ENCODE measurements at places on chromosomes 1 and 21.

GRCh38 chr1:14165371-14165801 lies 433.1 kb upstream of the KAZN start:
- DNase-seq: no peak

DNA sequence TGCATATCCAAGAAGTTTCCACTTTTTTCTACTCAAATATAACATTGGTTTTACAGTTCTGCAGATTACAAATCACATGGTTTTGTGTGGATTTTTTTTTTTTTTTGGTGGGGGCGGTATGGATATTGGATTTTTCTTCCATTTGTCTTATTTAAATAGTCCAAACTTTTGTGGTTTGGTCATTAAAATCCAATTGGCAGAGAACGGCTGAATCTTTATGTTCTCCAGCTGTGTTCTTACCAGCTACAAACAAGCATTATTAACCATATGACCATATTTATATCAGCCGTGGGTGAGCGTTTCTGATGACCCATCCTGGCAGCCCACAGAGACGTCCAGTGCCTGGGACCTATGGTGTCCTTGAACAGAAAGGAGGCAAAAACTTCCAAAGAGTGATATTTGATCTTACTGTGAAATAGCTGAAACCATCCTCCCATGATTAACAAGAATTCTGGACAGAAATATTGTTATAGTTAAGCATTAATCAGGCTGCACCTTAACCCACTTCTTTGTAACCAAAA lies 200.4 kb downstream of the LYPLAL1 start:
- no peak for DNase-seq

- DNase-seq: no peak
Measured at GRCh38 chr21:34582506-34583150, 32.3 kb downstream of the RCAN1 start.

DNA sequence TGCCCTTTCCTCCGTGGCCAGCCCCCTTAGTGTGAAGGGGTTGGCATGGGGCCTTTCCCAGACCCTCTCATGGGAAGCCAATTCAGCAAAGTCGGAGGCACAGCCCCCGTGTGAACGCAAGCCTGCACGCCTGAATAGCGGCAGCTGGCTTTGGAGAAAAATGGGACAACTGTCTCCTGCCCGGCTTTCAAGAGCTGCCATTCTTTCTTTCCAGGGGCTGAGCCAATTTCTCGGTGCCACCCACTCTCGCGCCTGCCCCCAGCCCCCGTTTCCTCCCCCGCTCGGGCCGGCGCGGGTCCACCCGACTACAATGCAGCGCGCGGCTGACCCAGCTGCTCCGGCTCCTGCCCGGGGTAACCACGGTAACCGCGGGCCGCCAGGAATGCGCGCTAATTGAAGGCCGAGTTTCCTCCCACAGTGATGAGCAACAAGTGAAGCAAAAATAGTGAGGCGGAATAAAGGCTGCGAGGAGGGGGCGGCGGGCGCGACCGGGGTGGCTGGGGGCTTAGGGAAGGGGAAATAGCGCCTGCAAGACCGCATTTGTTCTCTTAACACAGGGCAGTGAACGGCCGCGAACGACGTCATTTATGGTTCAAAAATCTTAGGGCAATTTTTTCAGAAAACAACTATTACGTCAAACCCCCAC lies 27.8 kb downstream of the ILDR2 start:
- DNase-seq: no peak

DNA sequence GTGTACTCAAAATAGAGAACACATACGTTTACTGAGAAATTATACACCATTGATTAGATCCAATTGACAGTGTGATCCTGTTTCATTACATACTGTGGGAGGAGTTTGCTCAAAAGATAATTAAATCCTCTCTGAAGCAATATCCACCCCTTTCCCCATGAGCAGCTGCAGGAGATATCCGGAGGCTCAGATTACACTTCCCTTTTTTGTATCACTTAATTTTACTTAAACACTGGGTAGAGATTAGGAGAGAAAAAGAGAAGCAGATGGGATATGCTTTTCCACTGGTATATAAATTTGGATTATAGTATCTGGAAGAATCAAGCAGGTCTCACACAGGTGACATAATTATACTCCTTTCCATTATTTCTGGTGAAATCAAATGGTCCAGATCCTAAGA lies 333.3 kb upstream of the ZRANB2 start:
- no peak for DNase-seq

DNA sequence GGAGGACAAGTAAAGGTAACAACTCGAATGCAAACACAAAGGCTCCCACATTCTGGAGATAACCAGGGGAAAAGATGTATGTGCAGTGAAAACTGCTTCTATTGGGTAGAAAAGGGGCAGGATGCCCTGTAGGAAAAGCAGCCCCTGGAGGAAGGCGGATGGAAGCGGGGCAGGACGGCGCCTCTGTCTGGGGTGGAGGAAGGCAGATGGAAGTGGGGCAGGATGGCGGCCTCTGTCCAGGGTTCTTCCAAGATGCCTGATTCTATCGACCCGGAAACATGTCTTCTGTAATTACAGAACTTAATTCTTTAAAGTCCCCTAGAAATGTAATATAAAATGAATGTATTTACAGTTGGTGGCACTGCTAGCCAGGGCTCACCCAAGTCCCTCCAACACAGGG lies 24.0 kb upstream of the LRRC47 start:
- no peak for DNase-seq

DNA sequence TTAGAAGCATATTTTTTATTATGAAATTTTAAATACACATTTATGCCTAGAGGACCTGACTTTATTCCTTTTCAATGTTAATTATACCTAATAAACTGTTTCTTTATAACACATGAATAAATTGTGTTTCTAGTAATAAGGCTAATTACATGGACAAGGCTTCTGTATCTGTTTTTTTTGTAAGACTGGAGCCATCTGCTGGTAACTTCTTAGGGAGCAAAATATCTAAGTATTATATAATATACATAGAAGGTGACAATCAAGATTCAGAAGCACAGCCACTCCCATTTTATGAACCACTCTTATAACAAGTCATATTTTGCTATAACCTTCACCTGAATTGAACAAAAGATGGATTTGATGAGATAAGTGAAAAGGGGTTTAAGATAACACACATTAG lies 84.2 kb downstream of the LBR start:
- peak; percentile 3 for DNase-seq

DNA sequence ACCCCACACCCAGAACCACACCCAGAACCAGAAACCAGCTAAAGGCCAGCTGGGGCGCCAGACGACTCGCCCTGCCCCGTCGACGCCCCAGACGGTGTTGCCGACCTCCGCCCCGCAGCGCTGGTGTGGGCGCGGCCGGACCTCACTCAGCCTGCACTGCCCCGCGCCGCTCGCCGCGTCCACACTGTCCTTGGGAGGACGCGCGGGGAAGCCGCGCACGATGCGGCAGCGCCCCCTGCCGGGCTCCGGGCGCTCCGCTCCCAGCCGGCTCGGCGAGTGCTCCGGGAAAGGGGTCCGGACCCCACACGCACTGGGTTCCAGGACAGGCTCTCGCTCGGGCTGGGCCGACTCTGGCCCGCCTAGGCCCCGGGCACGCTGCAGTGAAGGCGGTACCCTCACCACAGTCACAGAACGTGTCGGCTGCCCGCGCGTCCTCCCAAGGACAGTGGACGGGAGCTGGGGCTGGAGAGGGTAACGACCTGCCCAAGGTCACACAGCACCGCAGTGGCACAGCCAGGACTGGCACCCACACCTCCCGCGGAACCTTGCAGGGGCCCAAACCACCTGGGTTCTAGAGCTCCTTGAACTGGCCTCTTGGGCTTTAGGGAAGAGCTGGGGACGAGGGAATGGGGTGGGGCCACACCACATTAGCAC lies 90.2 kb downstream of the DMRTA2 start:
- peak; percentile 36 for DNase-seq

DNA sequence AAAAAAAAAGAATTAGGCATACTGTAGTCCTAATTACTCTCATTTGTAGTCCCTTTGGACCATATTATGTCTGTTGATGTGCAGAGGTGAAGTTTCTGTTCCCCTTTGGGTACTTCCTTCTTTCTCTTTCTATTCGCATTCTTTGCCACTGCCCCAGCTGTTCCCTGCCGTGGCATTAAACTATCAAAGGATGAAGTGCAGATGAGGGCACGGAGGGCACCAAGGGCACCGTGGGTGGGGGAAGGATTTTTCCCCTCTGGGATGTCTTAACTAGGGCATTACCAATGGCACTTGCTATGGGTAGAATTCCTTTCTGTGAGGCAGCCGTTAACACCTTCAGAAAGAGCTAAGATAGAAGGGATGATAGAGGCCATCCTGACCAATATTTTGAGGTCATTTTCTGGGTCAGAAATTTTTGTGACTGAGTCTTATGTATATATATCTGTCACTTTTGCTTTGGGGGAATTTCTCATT lies 4.9 kb upstream of the MAPKAPK2 start:
- DNase-seq: no peak

DNA sequence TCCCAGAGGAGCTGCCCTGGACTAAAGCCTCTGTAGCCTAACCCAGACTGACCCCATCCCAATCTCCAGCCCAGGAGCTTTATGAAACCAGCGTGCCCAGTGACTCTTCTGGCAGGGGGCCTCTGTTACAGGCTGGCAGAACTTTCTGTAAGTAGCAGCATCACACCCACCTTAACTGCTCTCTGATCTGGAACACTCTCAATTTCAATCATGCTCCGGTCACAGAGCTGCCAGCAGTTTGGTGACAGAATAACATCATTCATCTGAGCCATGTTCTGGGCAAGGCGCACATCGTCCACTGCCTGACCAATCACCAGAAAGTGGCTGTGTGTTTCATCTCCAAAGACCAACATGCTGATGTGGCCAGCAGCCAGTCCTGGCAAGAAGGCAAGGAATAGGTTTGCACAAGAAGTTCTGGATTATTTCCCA lies 14.7 kb downstream of the ADCY10 start:
- DNase-seq: no peak

DNA sequence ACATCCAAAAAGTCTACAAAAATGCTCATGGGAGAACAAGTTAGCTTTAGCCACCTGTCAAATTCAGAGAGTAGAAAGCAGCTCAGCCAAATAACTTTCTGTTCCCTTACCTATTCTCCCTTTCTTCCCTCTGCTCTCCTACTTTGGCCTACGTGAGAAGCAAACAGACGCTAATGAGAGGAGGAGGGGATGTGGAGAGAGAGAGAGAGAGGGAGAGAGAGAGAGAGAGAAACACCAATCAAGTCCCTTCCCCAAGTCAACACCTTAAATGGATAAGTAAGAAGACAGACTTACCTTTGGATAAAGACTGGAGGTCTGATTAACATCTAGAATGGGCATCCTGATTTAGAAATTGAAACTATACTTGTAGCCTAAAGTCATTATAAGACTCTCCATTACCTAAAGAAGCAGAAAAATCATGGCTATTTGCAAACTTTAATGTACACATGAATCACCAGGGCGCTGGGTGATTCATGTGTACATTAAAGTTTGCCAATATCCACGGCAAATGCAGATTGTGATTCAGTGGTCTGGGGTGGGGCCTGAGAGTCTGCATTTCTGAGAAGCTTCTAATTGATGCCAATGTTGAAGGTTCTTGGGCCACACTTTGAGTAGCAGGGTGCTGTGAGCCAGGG lies 13.1 kb upstream of the DUSP12 start:
- no peak for DNase-seq

DNA sequence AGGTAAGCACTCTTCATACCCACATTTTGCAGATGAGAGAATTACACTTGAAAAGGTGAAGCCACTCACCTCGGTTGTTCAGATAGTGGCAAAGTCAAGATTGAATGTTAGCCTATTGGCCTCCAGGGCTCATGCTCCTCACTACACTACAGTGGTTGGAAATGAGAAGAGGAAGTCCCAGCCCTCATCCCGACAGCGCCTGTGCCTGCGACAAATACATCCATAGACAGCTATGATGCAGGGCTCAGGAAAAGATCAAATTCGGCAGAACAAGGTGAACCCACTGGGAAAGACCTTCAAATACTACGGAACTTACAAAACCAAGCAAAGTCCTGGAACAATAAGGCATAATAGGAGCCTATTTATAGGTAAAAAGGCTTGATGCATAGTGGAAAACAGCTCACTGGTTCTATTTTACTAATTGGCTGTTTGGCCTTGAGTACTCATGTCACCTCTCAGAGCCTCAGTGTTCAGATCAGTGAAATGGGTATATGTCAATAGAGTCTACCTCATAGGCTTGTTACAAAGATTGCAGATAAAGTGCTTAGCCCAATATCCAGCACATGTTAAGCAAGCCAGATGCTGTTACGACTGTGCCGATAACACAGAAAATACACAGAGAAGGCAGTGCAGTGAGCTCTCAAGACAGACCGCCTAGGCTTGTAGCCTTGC lies 3.5 kb downstream of the SPOCD1 start:
- no peak for DNase-seq

DNA sequence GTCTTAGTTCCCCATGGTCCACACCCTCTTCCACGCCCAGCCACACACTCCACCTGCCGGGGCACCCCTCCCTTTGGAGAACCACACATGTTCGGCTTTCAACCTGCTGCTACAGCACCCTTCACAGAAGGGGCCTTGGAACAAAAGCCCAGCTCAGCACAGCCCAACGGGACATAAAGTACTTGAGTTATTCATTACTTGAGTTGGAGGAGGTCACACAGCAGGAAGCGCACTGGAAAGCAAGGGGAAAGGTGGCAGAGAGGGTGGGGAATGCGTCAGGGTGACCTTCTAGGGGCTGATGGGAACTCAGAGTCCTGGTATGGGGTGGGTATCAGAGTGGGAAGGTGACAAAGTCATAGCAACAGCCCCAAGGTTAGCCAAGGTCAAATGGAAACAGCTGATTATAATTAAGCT lies 3.0 kb upstream of the ATP1B1 start:
- DNase-seq: no peak
